ENCODE measurements at places on chromosomes 16 and 17. TPM values are rescaled to one million over a fixed set of nuclear protein-coding genes. Genes with fewer than 3 reads are reported as not detected.

- no peaks in the 10 kb centered on the region for H3K36me3 ChIP-seq
- peaks cover 48% of the 10 kb centered on the region for H3K4me1 ChIP-seq
- no peak overlapping the region for H3K4me3 ChIP-seq
- H3K27ac ChIP-seq: no peak overlapping the region
- no peak for DNase-seq
These were observed 64.8 kb upstream of the KIFC3 start for GRCh38 chr16:57867000-57867561.

DNA sequence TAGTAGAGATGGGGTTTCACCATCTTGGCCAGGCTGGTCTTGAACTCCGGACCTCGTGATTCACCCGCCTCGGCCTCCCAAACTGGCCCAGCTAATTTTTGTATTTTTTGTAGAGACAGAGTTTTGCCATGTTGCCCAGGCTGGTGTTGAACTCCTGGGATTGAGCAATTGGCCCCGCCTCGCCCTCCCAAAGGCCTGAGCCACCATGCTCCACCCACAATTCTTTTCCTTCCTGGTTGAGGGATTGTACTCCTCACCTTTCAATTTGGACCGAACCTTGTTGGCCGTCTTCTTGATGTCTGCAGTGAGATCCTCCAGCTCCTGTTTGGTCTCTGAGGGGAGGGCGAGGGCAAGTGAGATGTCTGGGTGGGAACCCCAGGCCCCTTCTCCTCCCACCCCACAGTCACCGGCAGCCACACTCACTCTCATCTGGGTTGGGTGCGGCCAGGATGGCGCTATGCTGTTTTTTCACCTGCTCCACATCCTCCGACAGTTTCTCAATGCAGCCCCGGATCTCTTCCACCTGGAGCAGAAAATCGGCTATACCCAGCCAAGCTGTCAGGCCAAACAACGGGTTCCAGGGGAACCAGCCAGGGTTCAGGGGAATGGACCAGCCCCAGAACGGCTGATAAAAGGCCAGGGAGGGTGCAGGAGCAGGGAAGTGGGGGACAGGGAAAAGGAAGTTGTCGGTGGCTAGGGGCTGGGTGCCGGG, 9.6 kb downstream of the STX1B start:
- no peak for DNase-seq
- H3K27ac ChIP-seq: no peak overlapping the region
- peaks cover 4% of the 10 kb centered on the region for H3K36me3 ChIP-seq
- H3K27me3 ChIP-seq: no peaks in the 10 kb centered on the region

DNA sequence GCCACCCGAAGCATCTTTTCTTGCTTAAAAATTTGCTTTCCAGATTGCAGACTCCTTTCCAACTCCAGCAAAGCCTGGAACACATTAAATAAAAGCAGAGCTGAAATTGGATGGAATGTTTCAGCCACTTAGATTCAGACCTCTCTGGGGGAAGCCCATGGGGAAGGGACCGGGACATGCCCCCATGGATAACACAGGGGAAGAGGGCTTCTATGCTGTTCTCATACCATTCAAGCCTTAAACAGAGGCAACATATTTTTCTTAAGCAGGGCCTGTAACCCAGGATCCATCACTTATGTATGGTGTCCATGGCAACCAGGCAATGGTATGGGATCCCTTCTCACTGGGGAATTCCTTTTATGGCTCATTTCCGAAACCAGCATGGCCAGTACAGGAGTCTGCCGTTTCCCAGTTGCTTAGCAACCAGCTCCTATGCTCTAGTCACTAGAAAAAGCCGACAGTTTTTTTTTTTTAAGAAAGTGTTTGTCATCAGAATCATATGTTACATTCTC, 62.0 kb upstream of the MARCHF10 start:
- H3K27ac ChIP-seq: peak overlapping the region; percentile 89
- H3K4me1 ChIP-seq: peaks cover 15% of the 10 kb centered on the region
- peak overlapping the region; percentile 81 for H3K4me3 ChIP-seq
- H3K27me3 ChIP-seq: peaks cover 9% of the 10 kb centered on the region

DNA sequence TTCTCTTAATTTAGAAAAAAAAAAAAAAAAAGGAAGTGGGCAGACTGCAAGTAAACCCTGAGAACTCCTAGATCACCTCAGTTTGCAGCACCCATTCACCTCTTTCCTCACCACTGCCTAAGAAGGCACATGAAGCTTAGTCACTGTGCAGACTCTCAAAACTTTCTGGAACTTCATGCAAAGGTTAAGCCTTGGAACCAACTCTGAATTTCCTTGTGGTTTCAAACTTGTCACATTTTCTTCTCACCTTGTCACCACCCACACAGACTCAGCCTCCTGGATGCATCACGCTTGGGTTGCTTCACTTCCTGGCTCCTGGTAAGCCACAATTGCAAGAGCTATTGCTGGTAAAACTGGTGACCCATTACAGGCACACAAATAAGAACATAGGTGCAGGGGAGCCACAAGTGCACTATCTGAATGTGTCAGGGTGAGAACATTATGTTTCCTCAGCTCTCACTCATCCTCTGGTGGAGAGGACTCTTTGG, 15.0 kb upstream of the CPD start:
- H3K27ac ChIP-seq: 0 out of 2 replicates have a peak overlapping the region, but pooled peaks have one; percentile 4
- H3K27me3 ChIP-seq: peaks cover 5% of the 10 kb centered on the region
- no peak overlapping the region for H3K4me3 ChIP-seq
- peaks cover 5% of the 10 kb centered on the region for H3K36me3 ChIP-seq

GRCh38 chr16:50025537-50025931, 509 bp downstream of the CNEP1R1 start:
- no peaks in the 10 kb centered on the region for H3K36me3 ChIP-seq
- H3K27me3 ChIP-seq: no peaks in the 10 kb centered on the region
- peak overlapping the region; percentile 71 for H3K27ac ChIP-seq
- DNase-seq: peak; percentile 12
- peak overlapping the region; percentile 99 for H3K4me3 ChIP-seq

GRCh38 chr17:59004338-59005111, 102.2 kb downstream of the TRIM37 start:
- peak overlapping the region; percentile 37 for H3K27ac ChIP-seq
- peak; percentile 21 for DNase-seq
- H3K4me1 ChIP-seq: peaks cover 37% of the 10 kb centered on the region
- H3K27me3 ChIP-seq: no peaks in the 10 kb centered on the region
- no peak overlapping the region for H3K4me3 ChIP-seq

TPSG1 gene
- 0.23 TPM for total RNA-seq

DNA sequence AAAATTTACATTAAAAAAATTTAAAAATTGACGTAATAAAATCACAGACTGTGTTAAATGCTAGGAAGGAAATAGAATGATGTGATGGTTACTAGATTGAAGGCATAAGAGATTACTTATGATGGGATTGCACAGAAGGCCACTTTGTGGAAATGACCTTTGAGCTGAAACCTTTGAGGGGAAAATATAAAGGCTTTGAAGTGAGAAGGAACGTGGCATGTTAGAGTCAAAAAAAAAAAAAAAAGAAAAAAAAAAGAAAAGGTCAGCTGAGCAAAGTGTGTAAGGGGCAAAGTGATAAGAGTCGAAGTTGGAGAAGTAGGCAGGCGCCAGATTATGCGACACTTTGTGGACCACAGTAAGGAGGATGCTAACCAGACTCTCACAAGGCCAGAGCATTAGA, 3.6 kb upstream of the PSMD11 start:
- no peak overlapping the region for H3K27ac ChIP-seq
- H3K4me3 ChIP-seq: no peak overlapping the region
- H3K36me3 ChIP-seq: peaks cover 13% of the 10 kb centered on the region

- peak overlapping the region; percentile 87 for H3K4me3 ChIP-seq
- H3K4me1 ChIP-seq: peaks cover 33% of the 10 kb centered on the region
- H3K36me3 ChIP-seq: no peaks in the 10 kb centered on the region
- peak overlapping the region; percentile 75 for H3K27ac ChIP-seq
- DNase-seq: peak; percentile 88
These were observed 1.3 kb downstream of the C17orf58 start for GRCh38 chr17:67994817-67995569.

VTN gene
- 0.57 TPM for total RNA-seq

GRCh38 chr16:3198334-3199072, 10.5 kb downstream of the OR1F1 start:
- H3K4me3 ChIP-seq: no peak overlapping the region
- H3K36me3 ChIP-seq: no peaks in the 10 kb centered on the region
- H3K27ac ChIP-seq: no peak overlapping the region
- DNase-seq: no peak
- H3K27me3 ChIP-seq: peaks cover 28% of the 10 kb centered on the region
- no peaks in the 10 kb centered on the region for H3K4me1 ChIP-seq

- peaks cover under 1% of the 10 kb centered on the region for H3K4me1 ChIP-seq
- no peak overlapping the region for H3K27ac ChIP-seq
- no peak for DNase-seq
- H3K27me3 ChIP-seq: peaks cover 17% of the 10 kb centered on the region
These were observed 273.4 kb upstream of the TNRC6C start for GRCh38 chr17:77684803-77685798.

- H3K27ac ChIP-seq: peak overlapping the region; percentile 84
- H3K4me3 ChIP-seq: peak overlapping the region; percentile 81
- H3K36me3 ChIP-seq: peaks cover 32% of the 10 kb centered on the region
- DNase-seq: peak; percentile 54
These were observed 1.2 kb upstream of the PFN1 start for GRCh38 chr17:4949321-4950074.

DNA sequence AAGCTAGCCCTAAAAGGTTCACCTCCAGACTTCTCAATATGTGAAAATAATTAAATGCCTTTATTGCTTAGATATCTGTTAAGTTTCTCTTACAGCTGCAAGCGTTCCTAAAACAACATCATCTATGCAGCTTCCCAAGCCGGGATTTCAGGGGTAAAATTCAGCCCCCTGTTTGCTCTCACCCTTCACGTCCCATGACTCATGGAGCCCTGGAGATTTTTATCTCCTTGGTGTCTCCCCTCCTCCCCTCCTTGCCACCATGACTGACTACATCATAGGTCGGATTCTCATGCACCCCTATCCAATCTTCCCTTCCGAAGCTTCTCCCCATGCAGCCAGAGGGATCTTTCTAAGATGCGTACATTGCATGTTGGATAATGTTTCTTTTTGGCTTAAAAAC, 21.0 kb upstream of the CACNG4 start:
- H3K27ac ChIP-seq: no peak overlapping the region
- DNase-seq: no peak
- no peak overlapping the region for H3K4me3 ChIP-seq
- H3K4me1 ChIP-seq: no peaks in the 10 kb centered on the region
- H3K27me3 ChIP-seq: peaks cover 50% of the 10 kb centered on the region

SOCS1 gene
- total RNA-seq: 5.1 TPM

DNA sequence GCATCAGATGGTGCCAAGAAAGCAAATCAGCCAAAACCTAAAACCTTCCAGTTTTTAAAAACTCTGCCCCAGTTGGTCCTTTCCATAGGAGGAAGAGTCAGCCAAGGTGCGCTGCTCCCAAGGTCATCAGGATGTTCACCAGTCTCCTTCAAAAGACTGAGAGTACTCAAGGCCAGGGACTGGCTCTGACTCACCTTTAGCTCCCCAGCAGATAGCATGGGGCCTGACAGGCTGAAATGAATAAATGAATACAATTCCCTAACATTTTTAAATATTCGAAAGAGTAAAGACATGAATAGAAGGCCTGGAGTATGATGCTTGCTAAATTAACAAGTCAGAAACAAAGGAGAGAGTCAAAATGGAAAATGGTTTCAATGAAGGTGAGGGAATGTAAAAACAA, 19.2 kb downstream of the EFTUD2 start:
- H3K27me3 ChIP-seq: no peaks in the 10 kb centered on the region
- no peak overlapping the region for H3K4me3 ChIP-seq
- peaks cover 19% of the 10 kb centered on the region for H3K36me3 ChIP-seq
- no peaks in the 10 kb centered on the region for H3K4me1 ChIP-seq
- no peak for DNase-seq
- no peak overlapping the region for H3K27ac ChIP-seq

DNA sequence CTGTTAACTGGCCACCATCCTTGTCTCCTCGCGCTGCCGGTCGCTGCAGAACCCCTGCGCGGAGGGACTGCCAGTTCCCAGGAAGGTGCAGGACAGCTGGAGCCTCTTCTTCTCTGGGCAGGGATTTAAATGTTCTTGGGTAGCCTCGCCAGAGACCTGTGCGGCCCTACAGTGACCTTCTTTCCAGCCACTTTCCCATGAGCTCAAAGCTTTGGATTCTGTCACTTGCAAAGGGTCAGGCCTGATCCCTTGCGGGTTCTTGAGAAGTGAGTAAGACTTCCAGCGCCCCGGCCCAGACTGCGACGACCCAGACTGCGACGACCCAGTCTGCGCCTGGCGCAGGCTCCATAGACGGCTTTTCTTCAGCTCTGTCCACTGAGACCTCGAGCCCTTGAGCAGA, 1.4 kb upstream of the SLFN5 start:
- H3K4me3 ChIP-seq: peak overlapping the region; percentile 98
- DNase-seq: no peak
- H3K27ac ChIP-seq: peak overlapping the region; percentile 99
- peaks cover 8% of the 10 kb centered on the region for H3K27me3 ChIP-seq

C17orf50 gene
- total RNA-seq: not detected

DNA sequence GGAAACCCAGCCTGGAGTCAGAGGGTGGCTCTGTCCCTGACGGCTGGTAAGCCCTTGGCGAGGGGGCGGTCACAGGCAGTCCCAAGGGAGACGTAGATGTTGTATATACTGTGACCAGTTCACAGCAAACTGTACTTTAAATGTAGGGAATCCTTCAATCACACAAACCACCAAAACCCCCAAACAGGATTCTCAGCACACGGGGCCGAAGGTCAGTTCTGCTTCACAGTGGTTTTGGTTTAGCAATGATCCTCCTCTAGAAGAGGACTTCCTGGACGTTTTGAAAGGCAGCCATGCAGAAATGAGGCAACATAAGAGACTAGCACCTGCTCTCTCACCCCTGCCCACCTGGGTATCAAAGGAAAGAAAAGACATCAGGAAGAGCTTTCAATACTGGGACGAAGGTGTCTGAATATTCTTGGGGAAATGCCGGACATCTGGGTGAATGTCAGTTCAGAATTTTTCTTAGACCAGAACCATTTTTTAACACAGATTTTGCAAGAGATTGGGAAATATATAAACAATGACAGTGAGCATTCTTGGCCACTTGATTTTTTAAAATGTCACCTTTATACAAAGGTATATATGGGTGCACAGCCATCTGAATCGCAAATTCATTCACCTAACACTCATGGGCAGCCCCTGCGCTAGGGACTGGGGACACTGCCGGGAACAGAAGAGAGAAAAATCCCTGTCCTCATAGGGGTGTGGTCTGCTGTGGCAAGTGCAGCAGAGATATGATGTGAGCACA, 74.2 kb downstream of the CRISPLD2 start:
- no peak overlapping the region for H3K4me3 ChIP-seq
- H3K4me1 ChIP-seq: peaks cover 15% of the 10 kb centered on the region
- DNase-seq: no peak
- no peak overlapping the region for H3K27ac ChIP-seq
- H3K36me3 ChIP-seq: peaks cover 7% of the 10 kb centered on the region

MMP28 gene
- not detected for total RNA-seq

MAPT gene
- 0.13 TPM for total RNA-seq

FAM20A gene
- not detected for total RNA-seq

RAB37 gene
- not detected for total RNA-seq

- H3K4me3 ChIP-seq: no peak overlapping the region
- H3K27ac ChIP-seq: no peak overlapping the region
- peaks cover 5% of the 10 kb centered on the region for H3K36me3 ChIP-seq
- H3K27me3 ChIP-seq: peaks cover 3% of the 10 kb centered on the region
These were observed 10.0 kb downstream of the C1QTNF1 start for GRCh38 chr17:79033741-79034501.
